ENCODE measurements at places on chromosomes 7 and 10.

DNA sequence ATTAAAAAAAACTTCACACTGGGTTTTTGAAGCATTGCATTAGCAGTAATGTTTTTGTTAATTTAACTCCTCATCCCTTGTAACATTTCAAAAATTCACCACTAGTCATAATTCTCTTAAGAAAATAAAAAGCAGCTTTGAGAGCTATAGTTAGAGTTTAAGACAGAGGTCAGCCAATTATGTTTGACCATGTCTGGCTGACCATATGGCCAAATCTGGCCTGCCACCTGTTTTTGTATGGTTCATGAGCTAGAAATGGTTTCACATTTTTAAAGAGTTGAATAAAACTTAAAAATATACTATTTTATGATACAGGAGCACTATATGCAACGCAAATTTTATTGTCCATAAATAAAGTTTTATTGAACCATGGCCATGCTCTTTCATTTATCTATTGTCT is 73.0 kb upstream of the LRRTM3 start:
- DNase-seq: no peak

GRCh38 chr7:65247491-65247890 is 126.2 kb upstream of the ZNF92 start:
- no peak for DNase-seq

DNA sequence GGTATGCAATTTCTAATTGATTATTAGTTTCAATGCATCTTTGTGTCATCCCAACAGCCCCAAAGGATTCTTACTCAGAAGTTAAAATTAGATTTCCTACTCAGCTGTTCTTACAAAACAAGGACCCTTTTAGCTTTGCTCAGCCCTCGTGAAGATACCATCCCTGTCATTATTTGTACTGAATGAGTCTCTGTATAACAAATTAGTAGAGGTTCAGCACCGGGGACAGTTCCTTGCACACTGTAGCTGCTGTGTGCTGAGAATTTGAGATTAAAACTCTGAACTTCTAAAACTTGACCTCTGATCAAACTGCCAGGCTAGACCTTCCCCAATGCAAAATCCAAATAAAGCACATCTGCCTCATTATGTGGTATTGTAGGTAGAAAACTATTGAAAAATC is 299.1 kb downstream of the LHFPL3 start:
- DNase-seq: no peak

DNA sequence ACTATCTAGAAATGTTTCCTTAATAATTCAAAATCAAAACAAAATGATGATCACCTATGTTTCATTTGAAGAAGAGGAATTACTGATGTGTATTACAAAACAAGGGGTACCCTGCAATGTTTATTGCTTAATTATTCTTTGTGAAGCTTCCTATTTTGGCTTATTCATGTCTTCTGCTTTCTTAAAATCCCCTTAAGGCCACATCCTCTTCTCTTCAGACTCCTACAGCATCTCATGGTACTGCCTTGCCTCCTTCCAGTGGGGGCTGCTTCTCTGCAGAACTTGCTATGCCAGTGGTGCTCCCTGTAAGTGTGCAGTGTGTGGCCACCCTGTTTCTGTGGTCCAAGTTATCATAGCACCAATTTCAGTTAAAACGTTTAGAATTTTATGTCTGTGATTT is 35.0 kb downstream of the CCDC146 start:
- no peak for DNase-seq

DNA sequence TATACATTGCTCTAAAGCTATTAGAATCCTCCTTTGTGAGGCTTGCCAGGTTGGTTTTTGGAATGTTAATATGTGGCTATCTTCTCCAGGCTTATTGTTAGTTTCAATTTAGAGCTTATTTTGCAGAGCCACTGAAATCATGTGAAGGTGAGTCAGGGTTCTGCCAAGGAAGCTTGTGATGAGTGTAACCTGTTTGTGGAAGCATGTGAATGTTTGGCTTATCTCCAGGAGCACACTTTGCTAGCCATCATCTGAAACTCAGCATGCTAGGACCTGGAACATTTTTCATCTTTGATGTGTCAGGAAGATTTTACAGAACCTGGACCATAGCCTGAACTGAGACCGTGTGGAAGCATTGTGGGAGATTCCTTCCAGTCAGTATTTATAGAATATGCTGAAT is 197.3 kb downstream of the PPP1R9A start:
- peak; percentile 61 for DNase-seq

GRCh38 chr10:14659626-14660196 is 115.0 kb downstream of the FAM107B start:
- no peak for DNase-seq

DNA sequence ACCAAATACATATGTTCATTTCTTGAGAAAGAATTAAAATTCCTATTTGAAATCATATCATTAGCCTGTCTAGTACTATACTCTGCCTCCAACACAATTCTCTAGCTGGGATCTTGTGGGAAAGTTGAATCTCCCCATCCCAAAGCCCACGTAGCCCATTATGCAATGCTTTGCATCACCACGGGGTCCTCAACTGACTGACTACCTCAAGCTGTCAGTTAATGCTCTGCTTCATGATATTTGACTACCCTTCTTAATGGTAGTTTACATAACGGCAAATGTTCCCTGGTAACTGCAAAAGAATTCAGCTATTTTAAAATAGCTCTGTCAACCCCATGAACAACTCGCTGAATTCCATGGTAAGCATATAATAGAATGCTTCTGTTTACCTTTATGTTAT is 23.3 kb upstream of the PALS2 start:
- DNase-seq: no peak

DNA sequence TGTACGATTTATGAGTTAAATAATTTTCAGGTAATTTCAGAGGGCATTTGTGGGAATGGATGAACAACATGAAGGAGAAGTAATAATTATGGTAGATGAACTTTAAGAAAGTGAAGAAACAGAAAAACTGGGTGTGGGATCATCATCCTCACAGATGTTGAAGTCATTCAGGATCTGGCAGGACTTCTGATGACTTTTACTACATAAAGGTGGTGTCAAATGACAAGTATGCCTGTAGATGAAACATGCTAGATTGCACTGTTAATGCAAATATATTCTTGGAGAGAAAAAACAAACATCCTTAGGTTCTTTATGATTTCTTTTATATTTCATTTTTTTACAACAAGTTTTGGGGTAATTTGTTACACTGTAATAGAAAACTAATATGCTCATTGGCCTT is 230.2 kb downstream of the PCLO start:
- no peak for DNase-seq

DNA sequence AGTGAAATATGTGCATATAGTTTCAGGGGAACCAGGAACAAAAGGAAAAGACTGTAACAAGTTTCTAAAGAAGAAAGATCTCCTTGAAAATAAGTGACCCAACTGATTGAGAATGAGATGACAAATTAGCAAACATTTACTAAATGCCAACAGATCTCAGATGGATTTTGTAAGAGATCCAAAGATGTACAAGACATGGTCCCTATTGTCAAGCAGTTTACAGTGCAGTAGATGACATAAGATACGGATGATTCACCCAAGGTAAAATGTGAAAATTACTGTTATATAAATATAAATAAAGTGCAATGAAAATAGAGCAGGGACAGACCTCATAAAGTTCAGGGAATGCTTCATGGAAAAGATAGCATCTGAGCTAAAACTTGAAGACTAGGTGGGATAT is 121.5 kb upstream of the FZD1 start:
- no peak for DNase-seq

DNA sequence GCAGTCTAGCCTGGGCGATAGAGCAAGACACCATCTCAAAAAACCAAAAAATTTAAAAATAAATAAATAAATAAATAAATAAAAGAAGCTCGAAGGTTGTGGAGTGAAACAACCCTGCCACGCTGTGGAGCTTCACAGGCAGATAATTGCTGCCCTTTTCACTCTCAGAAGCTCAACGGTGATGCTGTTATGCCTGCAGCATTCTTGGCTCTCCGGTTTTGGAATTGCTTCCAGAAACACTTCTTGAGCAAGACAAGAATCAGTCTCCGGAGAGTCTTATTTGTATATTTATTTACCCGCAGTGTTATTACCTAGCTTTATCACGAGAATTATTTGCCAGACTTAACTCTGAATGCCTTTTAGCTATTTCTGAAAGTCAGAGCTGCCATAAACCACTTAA is 40.5 kb upstream of the UBE2H start:
- no peak for DNase-seq

- no peak for DNase-seq
Observed at GRCh38 chr10:34722404-34722803, 92.7 kb downstream of the PARD3 start.

GRCh38 chr7:55055479-55055878 is 36.7 kb downstream of the EGFR start:
- DNase-seq: peak; percentile 83

GRCh38 chr7:26787701-26788100 is 76.7 kb downstream of the SKAP2 start:
- DNase-seq: no peak

DNA sequence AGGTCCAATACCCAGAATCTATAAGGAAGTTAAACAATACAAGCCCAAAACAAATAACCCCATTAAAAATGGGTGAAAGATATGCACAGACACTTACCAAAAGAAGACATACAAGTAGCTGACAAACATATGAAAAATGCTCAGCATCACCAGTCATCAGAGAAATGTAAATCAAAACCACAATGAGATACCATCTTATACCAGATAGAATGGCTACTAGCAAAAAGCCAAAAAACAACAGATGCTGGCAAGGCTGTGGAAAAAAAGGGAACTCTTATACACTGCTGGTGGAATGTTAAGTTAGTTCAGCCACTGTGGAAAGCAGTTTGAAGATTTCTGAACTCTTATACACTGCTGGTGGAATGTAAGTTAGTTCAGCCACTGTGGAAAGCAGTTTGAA is 331.1 kb downstream of the KIF20B start:
- DNase-seq: no peak

DNA sequence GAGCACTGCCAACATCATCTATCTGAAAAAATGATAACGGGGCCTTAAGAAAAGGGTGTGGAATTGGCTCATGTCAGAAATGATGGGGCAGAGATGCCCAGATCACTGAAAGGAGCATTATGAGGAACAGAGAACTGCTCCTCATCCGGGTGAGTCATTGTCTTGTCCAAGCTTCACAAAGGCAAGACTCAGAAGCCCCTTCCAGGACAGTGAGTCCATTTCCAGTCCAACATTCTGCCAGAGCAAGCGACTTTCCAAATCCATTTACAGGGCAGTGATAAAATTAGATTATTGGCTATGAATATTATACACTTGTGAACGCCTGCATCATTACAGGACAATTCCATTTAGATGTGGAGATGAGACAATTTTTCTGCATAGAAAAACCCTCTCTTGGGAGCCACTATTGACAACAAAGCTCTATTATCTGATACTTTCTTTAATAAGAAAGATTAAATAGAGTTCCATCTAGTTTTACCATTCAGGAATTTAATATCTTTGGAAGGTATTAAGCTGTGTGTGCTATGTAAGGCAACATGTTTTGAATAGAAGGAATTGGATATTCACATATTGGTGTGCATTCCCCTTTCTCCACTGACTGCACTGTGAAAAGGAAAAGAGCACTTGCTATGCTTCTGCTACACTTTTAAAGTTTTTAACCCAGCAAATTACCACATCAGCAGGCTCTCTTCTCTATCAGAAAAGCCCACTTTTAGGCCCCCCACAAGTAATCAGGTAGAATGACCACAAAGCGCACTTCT is 159.6 kb downstream of the NRP1 start:
- DNase-seq: no peak

DNA sequence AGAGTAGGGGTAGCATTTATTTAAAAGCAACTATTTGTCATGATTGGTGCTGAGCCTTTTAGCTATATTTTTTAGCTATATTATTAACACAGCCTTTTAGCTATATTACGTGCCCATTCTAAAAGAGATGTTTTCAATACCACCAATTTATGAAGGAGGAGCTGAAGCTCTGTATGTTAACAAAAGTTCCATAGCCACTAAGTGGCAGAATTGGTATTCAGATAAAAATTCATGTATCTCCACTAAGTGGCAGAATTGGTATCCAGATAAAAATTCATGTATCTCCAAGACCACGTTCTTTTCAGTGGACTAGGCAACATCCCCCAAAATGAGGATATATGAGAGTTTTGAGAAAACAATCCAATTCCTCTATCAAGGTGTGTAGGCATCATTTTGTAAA is 268.6 kb downstream of the HGF start:
- DNase-seq: no peak

DNA sequence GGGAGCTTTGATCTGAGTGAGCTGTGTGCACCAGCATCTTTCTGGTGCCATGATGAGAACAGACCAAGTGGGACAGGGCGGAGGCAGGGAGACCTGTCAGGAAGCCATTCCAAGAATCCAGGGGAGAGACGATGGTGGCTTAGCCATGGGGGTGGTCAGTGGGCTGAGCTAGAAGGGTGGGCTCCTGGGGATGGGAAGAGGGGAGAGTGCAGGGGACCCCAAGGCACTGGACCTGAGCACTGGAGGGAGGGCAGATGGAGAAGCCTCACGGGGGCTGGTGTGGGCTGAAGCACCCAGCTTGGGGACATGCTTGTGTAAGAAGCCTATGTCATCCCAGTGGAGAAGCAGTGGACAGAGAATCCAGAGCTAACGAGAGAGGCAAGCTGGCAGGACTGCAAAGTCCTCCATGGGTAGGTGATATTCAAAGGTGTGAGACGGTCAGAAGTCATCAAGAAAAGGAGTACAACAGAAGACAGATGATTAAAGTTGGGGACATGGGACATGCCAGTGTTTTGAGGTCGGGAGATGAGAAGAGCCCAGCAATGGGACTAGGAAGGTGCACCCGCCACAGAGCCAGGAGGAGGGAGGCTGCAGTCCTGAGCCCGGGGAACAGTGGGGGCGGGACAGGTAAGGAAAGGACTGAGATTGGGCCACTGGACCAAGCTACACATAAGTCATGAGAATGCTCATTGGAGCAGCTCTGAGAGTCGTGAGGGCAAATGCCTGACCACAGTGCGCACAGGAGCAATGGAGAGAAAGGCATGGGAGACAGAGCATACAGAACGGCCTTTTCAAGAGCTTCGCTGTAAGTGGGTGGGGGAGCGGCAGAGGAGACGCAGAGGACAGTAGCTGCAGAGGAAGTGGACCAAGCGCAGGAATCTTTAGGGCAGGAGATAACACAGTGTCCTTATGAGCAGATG is 72.0 kb downstream of the GRID1 start:
- no peak for DNase-seq

GRCh38 chr7:130356876-130357611 is 12.4 kb downstream of the CPA5 start:
- peak; percentile 90 for DNase-seq

DNA sequence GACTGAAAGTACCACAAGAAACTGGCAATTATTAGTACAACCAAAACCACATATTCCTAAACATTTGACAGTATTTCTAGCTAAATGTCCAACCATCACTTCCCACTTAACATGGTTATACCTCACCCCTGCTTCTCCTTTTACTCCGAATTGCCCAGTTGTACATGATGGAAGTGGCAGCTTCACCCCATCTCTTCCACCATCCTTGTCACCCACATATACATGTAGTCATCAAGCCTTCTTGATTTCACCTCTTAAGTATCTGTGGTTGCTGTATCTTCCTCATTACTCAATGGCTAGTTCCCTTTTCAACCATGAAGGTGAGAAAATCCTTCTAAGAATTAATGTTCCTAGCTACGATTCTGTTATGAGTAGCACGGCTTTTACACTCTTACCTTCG is 388.2 kb downstream of the CALN1 start:
- no peak for DNase-seq

All from NCI-H226 (cell line).